ENCODE measurements at places on chromosomes 5 and 9.
A peak's percentile ranks its signal among the peaks of the same experiment; 100 is the strongest.

GRCh38 chr9:77546376-77546950, 101.7 kb downstream of the GNA14 start:
- no peak overlapping the region for H3K4me3 ChIP-seq
- H3K27ac ChIP-seq: no peak overlapping the region
- H3K4me1 ChIP-seq: no peaks in the 10 kb centered on the region
- DNase-seq: no peak
- H3K36me3 ChIP-seq: no peaks in the 10 kb centered on the region
- H3K27me3 ChIP-seq: peaks cover 14% of the 10 kb centered on the region

DNA sequence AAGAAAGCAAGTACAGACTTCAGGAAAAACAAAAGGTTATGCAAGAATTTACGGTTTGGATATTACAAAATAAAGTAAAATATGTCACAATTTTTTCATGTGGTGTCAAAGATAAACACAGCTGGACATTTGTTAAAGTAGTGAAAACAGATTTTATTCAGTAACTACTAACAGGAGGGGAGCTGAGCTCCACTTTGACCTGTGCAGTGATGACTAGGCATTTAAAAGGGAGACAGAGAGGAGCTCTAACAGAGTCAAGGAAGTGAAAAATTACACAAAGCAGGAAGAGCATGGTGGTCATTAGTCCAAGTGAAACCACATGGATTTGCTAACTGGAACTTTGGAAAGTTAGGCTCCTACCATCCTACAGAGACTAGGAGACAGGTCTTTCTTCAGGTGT, 263.6 kb upstream of the PCSK5 start:
- H3K27me3 ChIP-seq: peaks cover 19% of the 10 kb centered on the region
- H3K27ac ChIP-seq: no peak overlapping the region
- H3K36me3 ChIP-seq: no peaks in the 10 kb centered on the region
- no peak for DNase-seq
- no peak overlapping the region for H3K4me3 ChIP-seq

DNA sequence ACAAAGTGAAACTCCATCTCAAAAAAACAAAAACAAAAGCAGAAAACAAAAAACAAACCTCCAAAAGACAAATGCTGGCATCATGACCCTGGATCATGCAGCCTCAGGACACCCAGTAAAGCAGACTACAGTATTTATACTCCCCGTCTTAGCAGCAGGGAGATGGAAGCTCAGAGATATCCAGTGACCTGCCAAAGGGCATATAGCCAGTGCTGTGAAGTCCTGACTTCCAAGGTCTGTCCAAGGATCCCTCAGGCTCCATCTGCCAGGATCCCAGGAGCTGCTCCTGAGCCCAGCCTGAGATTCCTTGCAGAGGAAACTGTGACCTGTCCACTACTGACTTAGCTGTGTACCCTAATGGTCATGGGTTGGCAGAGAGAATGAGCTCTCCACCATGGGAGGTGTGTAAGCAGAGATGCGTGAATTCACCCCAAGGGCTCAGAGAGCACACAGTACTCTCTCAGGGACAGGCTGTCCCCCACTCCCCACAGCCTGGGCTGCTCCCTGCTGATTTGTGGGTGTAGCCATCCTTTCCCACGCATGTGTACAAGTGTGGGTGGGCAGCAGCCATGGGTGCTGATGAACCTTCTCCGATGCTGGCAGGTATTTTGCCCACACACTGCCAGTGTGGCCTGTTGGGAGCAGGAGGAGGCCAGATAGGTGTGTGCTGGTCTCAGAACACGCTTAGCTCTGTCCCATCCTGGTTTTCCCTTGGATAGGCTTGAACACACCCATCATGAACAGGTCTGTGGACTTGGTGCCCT, 2.1 kb upstream of the WNK2 start:
- peaks cover 9% of the 10 kb centered on the region for H3K27me3 ChIP-seq
- no peaks in the 10 kb centered on the region for H3K36me3 ChIP-seq
- H3K4me1 ChIP-seq: peaks cover 15% of the 10 kb centered on the region
- no peak overlapping the region for H3K4me3 ChIP-seq
- DNase-seq: no peak

- H3K36me3 ChIP-seq: no peaks in the 10 kb centered on the region
- no peak overlapping the region for H3K27ac ChIP-seq
- H3K4me1 ChIP-seq: no peaks in the 10 kb centered on the region
- no peak overlapping the region for H3K4me3 ChIP-seq
Measured at GRCh38 chr9:38015266-38015665, 53.8 kb downstream of the SHB start.

DNA sequence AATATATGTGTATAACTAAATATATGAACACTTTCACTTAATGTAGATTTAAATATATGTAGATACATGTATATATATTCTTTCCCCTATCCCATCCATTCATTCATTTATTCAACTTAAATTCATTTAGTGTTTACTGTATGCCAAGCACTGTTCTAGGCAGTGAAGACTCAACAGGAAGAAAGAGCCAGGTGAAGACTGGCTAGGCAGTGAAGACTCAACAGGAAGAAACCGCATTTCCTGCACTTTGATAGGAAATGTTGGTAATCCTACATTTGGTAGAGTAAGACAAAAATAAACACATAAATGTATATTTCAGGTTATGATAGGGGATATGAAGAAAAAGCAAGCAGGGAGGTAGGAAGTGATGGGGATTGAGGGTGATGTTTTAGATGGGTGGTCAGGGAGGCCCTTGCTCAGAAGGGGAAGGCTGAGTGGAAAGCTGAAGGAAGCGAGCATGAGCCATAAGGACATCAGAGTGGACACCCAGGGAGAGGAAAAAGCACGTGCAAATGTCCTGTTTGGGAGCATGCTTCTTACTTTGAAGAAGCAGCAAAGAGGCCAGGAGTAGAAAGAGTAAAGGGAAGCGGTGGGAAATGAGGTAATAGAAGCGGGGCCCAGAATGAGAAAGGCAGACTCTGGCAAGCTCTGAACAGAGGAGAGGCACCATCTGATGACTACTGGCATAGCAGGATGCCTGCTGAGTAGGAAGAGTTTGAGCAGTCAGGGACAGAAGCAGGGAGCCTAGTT, 227.8 kb upstream of the MAP3K1 start:
- DNase-seq: no peak
- peaks cover 40% of the 10 kb centered on the region for H3K4me1 ChIP-seq
- no peak overlapping the region for H3K4me3 ChIP-seq
- no peaks in the 10 kb centered on the region for H3K36me3 ChIP-seq
- H3K27me3 ChIP-seq: no peaks in the 10 kb centered on the region

GRCh38 chr5:45440466-45440865, 255.7 kb downstream of the HCN1 start:
- H3K27ac ChIP-seq: no peak overlapping the region
- H3K4me1 ChIP-seq: no peaks in the 10 kb centered on the region
- no peaks in the 10 kb centered on the region for H3K36me3 ChIP-seq
- H3K27me3 ChIP-seq: no peaks in the 10 kb centered on the region

GRCh38 chr5:6251565-6252102, 126.7 kb downstream of the MED10 start:
- H3K36me3 ChIP-seq: no peaks in the 10 kb centered on the region
- no peaks in the 10 kb centered on the region for H3K4me1 ChIP-seq
- no peak for DNase-seq
- H3K27me3 ChIP-seq: no peaks in the 10 kb centered on the region
- no peak overlapping the region for H3K4me3 ChIP-seq

DNA sequence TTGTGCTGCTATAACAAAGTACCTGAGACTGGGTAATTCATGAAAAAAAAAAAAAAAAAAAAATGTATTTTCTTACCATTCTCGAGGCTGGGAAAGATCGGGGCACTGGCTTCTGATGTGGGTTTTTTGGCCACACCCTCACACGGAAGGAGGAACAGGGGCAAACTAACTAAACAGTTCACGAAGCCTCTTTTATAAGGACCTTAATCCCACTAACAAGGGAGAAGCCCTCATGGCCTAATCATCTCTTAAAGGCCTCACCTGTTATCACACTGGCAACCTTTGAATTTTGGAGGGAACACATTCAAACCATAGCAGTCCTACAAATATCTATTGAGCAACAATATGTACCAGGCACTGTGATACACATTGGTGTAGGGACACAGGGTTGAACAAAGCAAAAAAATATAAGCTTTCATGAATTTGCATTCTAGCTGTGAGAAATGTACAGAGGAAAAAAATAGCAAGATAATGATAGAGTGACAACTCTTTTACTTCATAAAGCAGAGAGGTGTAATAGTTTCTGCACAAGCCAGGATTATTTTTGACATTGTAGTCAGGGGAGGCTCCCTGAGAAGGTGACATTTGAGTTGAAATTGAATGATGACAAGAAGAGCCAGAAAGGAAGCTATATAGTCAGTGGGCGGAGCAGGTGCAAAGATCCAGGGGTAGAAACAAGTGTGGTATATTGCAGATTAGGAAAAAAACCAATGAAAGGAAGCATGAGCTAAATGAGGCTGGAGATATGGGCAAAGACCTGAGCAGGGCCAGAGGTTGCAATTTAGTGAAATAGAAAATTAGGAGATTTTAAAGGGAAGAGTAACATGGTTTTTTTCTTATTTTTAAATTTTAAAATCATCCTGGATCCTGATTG, 68.1 kb upstream of the GRAMD2B start:
- no peak overlapping the region for H3K4me3 ChIP-seq
- H3K27ac ChIP-seq: no peak overlapping the region

GRCh38 chr5:10374046-10375022, 20.8 kb downstream of the MARCHF6 start:
- peaks cover 7% of the 10 kb centered on the region for H3K4me1 ChIP-seq
- H3K36me3 ChIP-seq: no peaks in the 10 kb centered on the region
- H3K27me3 ChIP-seq: no peaks in the 10 kb centered on the region
- no peak overlapping the region for H3K27ac ChIP-seq
- no peak overlapping the region for H3K4me3 ChIP-seq
- no peak for DNase-seq

DNA sequence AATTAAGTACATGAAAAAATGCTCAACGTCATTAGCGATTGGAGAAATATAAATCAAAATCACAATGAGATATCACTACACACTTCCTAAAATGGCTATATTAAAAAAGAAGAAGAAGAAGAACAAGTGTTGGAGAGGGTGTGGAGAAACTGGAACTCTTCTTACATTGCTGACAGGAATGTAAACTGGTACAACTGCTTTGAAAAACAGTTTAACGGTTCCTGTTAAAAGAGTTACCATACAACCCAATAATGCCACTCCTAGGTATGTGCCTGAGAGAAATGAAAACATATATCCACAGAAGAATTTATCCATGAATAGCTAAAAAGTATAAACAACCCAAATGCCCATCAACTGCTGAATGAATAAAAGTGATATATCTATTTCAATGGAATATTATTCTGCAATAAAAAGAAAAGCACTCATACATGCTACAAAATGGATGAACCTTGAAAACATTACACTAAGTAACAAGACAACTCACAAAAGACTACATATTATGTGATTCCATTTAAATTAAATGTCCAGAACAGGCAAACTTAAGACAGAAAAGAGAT, 9.0 kb downstream of the FEM1C start:
- H3K27me3 ChIP-seq: no peaks in the 10 kb centered on the region
- H3K4me3 ChIP-seq: no peak overlapping the region
- no peaks in the 10 kb centered on the region for H3K36me3 ChIP-seq
- H3K4me1 ChIP-seq: peaks cover 22% of the 10 kb centered on the region
- no peak for DNase-seq

GRCh38 chr5:180557217-180557809, 34.0 kb downstream of the SCGB3A1 start:
- no peak overlapping the region for H3K4me3 ChIP-seq
- H3K36me3 ChIP-seq: peaks cover 24% of the 10 kb centered on the region
- H3K27ac ChIP-seq: no peak overlapping the region

DNA sequence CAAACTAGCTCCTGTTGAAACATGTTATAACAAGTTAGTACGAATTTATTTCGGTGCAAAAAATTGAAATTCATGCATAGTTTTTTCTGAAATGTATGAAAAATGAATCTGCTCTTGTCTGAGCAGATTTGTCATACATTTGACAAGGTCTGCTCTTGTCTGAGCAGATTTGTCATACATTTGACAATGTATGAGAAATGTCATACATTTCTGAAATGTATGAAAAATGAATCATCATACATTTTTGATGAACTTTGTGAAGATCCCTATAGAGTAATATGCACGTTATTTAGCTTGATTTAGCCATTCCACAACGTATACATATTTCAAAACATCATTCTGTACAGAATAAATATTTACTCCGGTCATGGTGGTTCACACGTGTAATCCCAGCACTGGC, 85.9 kb upstream of the PARP8 start:
- H3K27me3 ChIP-seq: no peaks in the 10 kb centered on the region
- H3K4me1 ChIP-seq: no peaks in the 10 kb centered on the region
- no peaks in the 10 kb centered on the region for H3K36me3 ChIP-seq
- DNase-seq: no peak
- no peak overlapping the region for H3K4me3 ChIP-seq

GRCh38 chr5:59174248-59174844, 591.5 kb downstream of the RAB3C start:
- no peak overlapping the region for H3K27ac ChIP-seq
- DNase-seq: peak; percentile 7
- no peak overlapping the region for H3K4me3 ChIP-seq
- no peaks in the 10 kb centered on the region for H3K27me3 ChIP-seq

- no peak overlapping the region for H3K27ac ChIP-seq
- no peaks in the 10 kb centered on the region for H3K36me3 ChIP-seq
- H3K27me3 ChIP-seq: peaks cover 26% of the 10 kb centered on the region
- no peak overlapping the region for H3K4me3 ChIP-seq
Measured at GRCh38 chr5:135157421-135158313, 123.6 kb upstream of the PITX1 start.

- no peak for DNase-seq
- H3K36me3 ChIP-seq: no peaks in the 10 kb centered on the region
- no peak overlapping the region for H3K4me3 ChIP-seq
- H3K4me1 ChIP-seq: no peaks in the 10 kb centered on the region
Measured at GRCh38 chr5:72076621-72077300, 30.5 kb upstream of the MAP1B start.

All from T-cell (primary cell).